Activated T-helper 1 cell treated with anti-CD3 and anti-CD28 coated beads, Interleukin-2, amount 50 U/mL, for 16 hours (primary cell): ENCODE measurements at places on chromosomes 1 and 21.

DNA sequence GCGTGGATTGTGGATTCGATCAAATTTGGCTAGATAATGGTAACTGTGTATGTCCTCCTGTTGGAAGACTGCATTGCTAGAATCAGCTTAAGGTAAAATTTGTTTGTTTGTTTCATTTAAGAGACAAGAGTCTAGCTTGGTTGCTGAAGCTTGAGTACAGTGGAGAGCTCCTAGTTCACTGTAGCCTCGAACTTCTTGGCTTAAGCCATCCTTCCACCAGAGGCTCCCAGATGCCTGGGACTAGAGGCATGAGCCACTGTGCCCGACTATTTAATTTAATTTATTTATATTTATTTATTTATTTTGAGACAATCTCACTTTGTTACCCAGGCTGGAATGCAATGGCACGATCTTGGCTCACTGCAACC, 1.5 kb downstream of the PHACTR4 start:
- DNase-seq, result no peak

- no peak for DNase-seq
These were observed 135.7 kb upstream of the ZC3H12A start for GRCh38 chr1:37338658-37339057.

DNA sequence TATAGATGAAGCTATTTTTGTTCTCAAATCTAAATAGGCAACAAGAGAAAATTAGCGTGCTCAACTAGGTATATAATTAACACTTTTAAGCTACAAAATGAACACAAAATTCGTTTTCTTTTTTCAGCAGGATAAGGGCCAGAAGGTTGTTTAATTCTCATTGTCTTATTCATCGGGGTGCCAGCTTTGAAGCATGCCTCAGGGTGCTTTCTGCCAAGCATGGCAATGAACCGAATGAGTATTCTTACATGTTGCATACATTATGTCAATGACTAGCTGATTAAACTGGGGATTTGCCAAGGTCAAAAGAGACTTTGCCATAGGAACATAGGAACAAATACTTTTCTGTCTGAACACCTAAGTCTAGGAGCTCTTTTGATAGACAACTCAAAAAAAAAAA, 102.0 kb upstream of the MAP1LC3C start:
- DNase-seq, result no peak

DNA sequence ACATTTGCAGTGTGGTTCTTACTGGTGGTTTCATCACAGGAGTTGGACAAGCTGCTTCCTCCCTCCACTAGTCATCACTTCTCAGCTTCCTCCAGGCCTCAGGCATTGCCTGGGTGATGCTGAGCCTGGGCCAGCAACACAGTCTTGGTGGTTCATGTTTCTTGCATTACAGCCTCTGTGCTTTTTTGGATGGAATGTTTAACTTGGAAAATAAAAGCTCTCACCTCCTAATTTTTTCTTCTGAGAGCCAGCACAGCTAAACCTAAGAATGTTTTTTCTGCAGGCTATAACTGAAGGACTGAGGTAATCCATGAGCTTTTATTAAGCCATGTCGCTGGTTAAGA, 66.1 kb upstream of the RHOU start:
- DNase-seq, result no peak

DNA sequence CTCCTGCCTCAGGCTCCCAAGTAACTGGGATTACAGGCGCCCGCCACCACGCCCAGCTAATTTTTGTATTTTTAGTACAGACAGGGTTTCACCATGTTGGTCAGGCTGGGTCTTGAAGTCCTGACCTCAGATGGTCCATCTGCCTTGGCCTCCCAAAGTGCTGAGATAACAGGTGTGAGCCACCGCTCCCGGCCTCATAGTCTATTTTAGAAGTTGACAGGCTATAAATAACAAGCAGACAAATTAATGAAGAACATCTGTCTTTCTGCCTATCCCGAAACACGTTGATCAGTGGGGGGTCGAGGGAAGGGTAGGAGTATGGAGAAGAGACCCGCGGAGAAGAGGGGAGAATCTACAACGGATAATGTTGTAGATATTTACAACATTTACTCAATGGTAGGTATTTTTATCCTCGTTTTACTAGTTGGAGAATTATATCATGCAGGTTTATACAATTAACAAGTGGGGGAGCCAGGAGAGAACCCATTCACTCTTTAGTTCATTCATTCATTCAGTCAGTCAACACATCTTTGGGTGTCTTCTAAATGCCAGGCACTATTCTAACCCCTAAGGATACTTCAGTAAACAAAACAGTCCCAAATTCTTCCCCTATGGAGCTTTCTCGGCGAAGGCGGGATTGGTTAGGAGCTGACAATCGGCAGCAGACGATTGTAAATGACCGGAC, 497 bp upstream of the IFNAR2 start:
- no peak for DNase-seq

GRCh38 chr1:234932106-234932505, 196.5 kb downstream of the TOMM20 start:
- DNase-seq, result no peak

DNA sequence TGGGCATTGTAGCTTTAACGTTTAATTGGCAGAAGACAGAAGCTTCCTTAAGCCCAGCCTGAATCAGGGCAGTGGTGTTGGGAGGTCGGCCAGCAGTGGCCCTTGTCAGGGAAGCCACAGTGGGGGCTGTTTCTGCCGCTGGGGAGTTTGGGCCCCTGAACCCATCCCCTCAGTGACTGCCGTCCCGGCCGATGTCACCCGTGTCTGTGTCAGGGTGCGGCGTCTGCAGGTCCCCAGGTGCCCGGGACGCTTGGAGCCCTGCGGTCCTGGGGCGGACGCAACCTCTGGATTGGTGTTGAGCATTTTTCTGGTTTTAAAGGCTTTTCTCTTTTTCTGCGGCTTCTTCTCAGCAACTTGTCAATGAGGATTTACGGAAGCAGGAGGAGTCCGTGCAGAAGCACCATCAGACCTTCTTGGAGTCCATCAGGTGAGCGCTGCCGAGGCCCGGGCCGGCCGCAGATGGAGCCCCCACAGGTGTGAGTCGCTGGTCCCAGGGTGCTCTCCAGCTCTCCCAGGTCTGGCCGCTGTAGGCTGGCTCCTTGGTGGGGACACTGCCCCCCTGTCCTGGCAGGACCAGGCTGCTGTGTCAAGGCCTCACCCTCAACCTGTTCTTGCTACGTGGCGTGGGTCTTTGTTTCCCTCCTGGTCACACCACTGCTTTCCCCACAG, 2.3 kb downstream of the ATAD3C start:
- DNase-seq, result no peak
